Hematopoietic multipotent progenitor cell treated with erythropoietin and hydrocortisone succinate and interleukin-3 and kit ligand, for 17 days (in vitro differentiated cells): ENCODE measurements at places on chromosomes 6 and 20.

GRCh38 chr20:49570161-49570827 is 2.4 kb upstream of the PTGIS start:
- no peak for DNase-seq

GRCh38 chr6:51830666-51831065 is 256.7 kb downstream of the PKHD1 start:
- DNase-seq: no peak

GRCh38 chr20:57387945-57388371 is 3.2 kb upstream of the RBM38 start:
- no peak for DNase-seq

- DNase-seq: no peak
These were observed 265.4 kb upstream of the SUPT3H start for GRCh38 chr6:45643126-45643525.

DNA sequence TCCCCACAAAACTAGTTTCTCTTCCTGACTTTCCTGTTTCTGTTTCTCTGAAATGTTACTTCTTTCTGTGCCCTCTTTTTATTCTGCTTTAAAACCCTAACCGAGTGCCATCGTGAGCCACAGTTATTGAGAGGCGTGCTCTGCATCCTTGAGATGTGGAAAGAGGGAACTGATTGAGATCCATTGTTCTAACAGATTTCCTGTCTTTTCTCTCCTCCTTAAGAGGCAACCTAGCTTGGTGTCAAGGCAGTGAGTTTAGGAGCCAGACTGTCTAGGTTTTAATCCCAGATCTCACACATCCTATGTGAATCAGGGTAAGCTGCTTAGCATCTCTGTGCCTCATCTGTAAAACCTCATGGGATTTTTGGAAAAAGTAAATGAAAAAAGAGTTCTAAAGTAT is 57.5 kb downstream of the SNX9 start:
- no peak for DNase-seq

- DNase-seq: no peak
These were observed 54.4 kb upstream of the RBM24 start for GRCh38 chr6:17226786-17227233.

GRCh38 chr20:8200220-8200619 is 68.2 kb downstream of the PLCB1 start:
- DNase-seq: no peak
